ENCODE measurements at places on chromosomes 1 and 21. TPM values are rescaled to one million over a fixed set of nuclear protein-coding genes. Genes with fewer than 3 reads are reported as not detected.

DNA sequence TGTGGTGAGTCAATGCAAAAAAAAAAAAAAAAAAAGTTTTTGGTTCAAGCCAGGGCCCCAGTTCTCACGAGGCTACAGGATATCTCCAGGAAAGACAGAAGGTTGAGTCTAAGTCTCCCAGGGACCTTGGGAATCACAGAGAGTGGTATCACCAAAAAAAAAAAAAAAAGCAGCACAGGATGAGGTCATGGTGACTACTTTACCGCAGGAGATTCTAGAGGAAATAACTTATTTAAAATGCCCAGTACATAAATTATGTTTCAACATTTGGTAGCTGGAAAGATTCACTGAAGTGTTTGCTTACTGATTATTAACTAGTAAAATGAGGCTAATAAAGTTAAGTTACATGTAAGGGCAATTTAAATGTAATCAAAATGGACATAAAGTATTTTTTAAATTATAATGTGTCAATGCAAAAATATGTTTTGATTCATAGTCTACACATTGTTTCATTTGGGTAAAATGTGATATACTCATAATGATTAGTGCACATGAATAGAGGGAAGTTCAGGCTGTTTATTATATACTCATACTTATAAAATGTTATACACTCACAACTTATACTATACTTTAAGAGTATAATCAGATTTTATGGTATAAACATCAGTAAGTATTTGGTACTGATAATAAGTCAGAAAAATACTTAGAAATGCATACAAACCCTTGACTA lies 84.1 kb downstream of the PLPPR5 start:
- no peak for DNase-seq

DNA sequence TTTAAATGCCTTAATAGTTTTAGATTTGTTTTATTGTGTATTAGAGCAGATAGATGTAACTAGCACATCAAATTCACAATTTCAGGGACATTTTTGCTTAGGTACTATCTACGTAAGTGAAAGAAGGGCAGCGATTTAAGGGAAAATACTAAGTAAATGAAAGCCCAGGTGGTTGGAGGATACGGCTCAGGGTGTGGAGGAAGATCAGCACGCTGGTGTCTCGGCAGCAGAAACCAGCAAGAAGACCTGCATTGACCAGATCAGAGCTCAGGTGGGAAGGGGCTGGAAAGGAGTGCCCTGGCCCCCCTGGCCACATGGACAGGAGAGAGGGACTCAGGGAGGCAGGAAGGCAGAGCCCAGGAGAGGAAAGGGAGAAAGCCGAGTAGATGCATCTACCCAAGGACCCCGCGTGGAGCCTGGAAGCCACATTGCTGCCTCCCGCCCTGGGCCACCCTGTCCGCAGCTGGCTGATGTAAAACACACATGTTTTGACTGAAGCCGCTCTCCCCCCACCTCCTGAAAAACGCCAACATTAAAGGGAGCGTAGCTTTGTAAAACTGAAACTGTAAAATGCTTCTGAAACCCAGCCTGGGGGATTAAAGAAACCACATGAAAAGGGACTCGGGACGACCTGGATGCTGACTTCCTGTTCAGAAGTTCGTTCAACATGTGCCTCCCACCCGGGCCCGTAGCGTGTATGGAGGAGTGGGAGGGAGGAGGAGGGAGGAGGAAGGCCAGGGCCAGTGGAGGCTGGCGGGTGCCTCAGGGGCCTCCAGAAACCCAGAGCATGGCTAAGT lies 72.6 kb upstream of the TARDBP start:
- peak; percentile 18 for DNase-seq

GRCh38 chr1:107795441-107795840 lies 169.5 kb downstream of the VAV3 start:
- no peak for DNase-seq

- peak; percentile 43 for DNase-seq
Measured at GRCh38 chr1:94982398-94982797, 55.5 kb upstream of the CNN3 start.

- no peak for DNase-seq
Measured at GRCh38 chr1:61163355-61163754, 81.0 kb downstream of the NFIA start.

HIVEP3 gene
- total RNA-seq: 0.42 TPM

- peak; percentile 92 for DNase-seq
Measured at GRCh38 chr21:34029743-34030528, 43.4 kb upstream of the MRPS6 start.

GRCh38 chr21:29481641-29482040 lies 182.9 kb downstream of the BACH1 start:
- DNase-seq: no peak

DNA sequence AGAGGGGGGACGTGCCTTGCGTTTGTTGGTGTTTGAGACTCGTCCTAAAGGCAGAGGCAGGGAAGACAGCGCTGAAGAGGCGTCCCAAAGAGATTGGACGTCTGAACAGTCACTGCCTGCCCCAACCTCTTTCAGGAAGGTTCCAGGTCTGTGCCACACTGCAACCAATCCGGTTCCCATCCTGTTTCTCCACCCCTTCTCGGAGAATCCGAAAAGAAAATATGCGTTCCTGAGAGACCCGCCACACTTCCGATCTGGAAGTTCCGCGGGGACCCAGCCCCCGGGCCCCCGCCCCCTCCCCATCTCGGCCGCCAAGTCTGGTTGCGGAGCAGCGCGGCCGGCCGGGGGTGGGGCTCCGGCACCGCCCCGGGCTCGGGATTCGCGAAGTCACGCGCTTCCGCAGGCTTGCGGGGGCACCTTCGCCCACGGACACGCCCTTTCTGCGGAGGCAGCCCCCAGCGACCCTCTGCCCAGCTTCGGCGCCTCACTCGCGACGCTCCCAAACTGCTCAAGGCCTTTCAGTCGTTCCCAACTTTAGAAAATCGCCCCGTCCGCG lies 124.5 kb upstream of the DPYD start:
- peak; percentile 16 for DNase-seq

DNA sequence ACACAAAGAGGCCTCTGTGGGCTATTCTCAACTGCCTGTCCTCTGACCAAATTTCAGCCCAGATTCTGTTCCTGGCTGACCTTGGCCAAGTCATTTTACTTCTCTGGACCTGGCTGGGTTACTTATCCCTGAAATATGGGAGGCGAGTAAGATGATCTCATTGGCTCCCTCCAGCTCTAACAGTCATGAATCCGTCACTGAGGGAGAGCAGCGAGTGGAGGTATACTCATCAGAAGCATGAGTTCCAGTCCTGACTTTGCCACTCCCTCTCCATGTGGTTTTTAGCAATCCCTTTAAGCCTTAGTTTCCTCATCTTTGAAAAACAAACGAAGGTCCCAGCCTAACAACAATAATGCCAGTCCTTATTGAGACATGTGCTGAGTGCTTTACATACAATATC lies 63.5 kb downstream of the CCDC185 start:
- DNase-seq: no peak

GRCh38 chr1:59554011-59554663 lies 257.2 kb downstream of the FGGY start:
- no peak for DNase-seq

LAMC2 gene
- total RNA-seq: 0.32 TPM

DNA sequence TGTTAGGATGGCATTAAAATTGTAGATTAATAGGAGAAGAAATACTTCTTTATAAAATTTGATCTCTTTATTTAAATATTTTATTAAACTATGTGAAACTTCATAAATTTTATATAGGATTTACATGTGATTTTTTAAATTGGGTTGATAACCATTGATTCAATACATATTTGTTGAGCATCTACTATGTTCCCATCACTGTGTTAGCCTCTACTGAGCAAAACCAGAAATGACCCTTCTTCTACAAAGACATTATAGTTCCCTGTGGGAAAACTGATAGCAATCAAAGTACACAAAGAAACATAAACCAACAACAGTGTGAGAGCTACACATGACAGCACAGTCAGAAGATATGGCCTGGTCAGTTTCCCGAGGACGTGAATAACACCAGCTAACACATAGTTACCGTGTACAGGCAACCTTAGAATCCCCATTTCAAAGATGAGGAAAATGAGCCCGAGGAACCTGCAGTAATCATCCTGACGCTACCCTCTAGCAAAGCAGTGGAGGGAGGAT lies 12.2 kb downstream of the TTC13 start:
- no peak for DNase-seq

- no peak for DNase-seq
Measured at GRCh38 chr1:38139738-38140487, 93.3 kb upstream of the POU3F1 start.

DNA sequence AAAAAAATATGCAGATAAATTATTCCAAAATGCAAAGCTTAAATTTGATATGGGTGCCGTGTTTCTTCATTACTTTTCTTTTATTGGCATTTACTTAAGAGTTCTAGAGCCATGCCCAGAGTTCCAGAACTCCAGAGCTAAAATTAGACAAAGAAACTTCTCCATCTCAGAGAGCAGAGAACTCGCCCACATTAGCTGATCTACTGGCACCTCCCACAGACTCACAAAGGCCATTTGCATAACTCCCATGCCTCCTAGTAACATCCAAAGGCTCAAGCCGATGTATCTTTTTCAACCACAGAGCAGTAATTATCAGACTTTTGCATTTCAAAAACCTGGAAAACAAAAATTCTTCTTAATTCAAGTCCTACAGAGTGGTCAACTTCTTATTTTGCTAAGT lies 323.8 kb upstream of the ST6GALNAC5 start:
- no peak for DNase-seq
